AG04450 (cell line): ENCODE measurements at places on chromosomes 11 and 22.

GRCh38 chr11:2996976-2997375, 4.8 kb upstream of the NAP1L4 start:
- no peak for DNase-seq

DNA sequence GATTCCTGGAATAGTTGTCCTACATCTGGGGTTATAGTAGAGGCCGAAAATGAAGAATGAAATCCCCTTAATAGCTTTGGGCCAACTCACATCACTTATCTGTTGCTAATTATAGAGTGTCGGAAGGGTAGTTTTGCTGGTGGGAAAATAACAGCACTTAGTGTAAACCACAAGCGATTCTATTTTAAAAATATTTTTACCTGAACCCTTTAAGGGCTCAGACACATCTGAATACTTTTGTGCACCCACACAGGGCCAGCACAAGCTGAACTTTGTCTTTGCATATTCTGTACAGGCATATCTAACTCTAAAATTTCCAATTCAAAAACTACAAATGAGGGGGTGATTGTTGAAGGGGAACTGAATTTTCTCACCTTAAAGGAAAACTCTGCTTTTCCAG, 27.6 kb downstream of the SLC6A5 start:
- no peak for DNase-seq

GRCh38 chr11:102705626-102706025, at the start of gene MMP27:
Gene MMP27, minus strand, starts transcription at chr11:102705769. Its CDS starts 55 bp downstream, at chr11:102705714.
- DNase-seq, result no peak

DNA sequence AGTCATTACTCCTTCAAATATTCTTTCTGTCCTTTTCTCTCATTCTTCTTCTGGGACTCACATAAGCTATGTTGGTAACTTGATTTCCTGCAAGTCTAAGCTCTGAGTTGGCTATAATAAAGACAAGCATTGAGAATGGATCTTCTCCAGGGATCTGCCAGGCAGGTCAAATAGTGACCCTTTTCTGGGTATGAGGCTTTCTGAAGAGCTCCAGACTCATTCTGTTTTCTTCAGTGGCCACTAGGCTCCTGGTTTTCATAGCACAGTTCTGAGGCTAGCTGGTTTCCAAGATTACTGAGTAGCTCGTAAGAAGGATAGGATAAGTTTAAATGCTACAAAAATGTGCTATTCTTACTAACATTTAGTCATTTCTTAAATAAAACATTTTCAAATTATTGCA, 38.3 kb downstream of the TMPRSS5 start:
- no peak for DNase-seq

DNA sequence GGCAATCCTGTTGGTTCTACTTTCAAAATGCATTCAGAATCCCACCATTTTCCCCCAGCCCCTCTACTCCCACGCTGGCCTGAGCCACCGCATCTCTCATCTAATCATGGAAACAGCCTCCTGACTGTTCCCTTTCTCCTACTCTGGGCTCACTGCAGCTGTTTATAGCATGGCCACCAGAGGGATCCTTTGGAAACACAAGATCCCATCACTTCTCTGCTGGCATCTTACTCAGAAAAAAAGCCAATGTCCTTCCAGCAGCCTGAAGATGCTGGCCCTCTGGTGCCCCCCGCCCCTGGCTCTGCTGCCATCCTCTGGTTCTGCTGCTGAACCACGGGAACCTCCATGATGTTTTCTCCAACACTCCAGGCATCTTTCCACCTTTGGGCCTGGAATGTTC, 11.1 kb downstream of the MS4A8 start:
- DNase-seq, result no peak

- DNase-seq, result no peak
These were observed 16.6 kb upstream of the PHOX2A start for GRCh38 chr11:72260574-72260973.

GRCh38 chr22:31857247-31857646, 87.1 kb upstream of the YWHAH start:
- no peak for DNase-seq

DNA sequence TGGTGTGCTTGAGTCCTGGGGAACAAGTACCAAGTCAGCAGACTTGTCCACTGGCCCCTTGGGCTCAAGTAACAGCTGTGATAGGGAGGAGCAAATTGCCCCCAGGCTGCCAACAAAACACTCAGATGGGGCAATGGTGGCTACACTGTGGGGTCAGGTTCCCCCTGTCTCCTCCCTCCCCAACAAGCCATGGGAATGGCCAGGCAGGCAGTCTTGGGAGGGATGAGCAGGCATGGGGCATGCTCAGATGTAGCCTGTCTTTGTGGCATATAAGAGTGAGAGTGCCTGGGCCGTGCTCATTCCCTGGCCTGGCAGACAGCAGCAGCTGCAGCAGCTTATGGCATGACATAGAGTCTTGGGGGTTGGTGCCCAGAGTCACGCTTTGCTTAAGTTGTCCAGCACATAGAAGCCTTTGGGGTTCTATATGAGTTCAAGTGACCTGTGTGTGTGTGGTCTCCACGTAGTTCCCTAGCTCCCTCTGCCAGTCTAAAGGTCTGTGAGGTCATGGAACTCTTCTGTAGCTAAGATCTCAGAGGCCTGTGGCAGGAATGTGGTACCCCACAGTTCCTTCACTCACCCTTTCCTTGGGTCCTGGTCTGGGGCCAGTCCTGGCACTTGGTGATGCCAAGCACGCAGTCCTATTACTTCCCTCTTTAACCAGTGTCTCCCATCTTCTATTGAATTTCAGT, 44.7 kb downstream of the BIRC2 start:
- DNase-seq, result no peak

- DNase-seq, result no peak
These were observed 29.8 kb downstream of the WNT11 start for GRCh38 chr11:76176463-76176862.

DNA sequence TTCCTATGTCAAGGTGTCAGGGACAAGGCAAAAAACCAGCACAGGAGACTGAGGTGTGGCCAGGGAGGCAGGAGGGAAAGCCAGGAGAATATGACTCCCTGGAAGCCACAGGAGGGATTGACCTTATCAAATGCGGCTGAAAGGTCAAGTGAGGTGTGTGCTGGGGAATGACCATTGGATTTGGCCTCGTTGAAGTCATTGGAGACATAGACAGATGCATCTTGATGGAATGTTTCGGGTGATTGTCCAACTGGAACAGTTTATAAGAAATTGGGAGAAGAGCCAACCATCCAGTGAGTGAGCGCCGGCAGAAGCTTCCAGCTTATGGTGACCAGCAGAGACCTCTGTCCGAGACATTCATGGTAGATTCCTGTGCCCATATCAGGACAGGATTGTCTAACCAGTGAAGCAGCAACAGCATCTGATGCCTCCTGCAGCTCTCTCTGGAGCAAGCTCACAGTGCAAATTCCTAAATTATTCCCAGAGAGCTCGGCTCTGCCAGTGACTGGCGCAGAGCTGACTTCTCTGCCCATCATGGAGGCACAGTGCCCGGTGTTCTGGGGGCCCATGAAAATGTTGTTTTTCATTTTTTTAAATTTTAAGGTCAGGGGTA, 95.4 kb downstream of the MYO18B start:
- no peak for DNase-seq

DNA sequence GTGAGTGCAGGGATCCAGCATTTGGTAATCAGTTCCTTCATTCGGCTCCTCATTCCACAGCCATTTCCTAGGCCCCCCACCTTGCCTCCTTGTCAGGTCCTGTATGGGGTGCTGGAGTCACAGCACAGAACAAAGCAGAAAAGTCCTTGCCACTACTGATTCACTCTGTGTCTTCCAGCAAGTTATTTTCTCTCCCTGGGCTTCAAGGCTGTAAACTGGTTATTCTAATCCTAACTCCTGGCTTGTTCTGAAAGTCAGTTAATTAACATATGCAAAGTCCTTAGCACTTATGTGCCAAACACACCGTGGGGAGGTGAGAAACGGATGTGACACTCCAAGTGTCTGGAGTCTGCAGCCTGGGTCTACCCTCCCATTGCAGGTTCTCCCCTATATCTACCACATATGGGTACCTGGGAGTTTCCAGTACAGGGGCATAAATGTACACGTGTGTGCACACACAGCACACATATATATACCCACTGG, 30.6 kb upstream of the PDE2A start:
- no peak for DNase-seq

DNA sequence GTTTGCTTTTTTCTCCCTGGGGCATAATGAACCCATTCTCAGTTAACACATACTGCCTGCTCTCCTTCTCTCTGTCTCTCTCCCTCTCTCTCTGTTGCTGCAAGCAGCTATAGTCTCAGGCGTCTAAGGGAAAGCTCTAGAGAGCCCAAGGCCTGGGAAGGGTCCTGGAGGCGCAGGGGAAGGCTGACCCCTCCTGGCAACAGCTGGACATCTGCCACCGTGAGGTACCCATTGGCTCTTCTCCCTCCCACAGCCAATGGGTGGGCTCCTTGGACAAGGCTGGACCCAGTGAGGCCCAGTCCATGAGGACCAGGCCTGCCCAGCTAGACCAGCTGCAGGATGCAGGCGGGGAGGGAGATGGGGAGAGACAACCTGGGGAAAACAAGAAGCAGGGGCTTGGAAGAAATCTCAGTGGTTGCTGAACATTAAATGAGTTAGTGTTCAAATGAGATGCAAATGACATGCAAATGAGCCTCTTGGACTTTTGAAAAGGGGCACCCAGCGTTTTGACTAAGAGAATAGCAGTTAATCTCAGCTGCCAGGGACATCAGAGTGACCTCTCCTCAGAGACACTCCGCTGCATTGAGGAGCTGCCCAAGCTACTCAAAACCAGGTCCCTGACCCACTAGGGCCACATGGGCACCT, 349.7 kb downstream of the BUD13 start:
- no peak for DNase-seq

- no peak for DNase-seq
These were observed 26.4 kb downstream of the VPS37C start for GRCh38 chr11:61134801-61135257.

DNA sequence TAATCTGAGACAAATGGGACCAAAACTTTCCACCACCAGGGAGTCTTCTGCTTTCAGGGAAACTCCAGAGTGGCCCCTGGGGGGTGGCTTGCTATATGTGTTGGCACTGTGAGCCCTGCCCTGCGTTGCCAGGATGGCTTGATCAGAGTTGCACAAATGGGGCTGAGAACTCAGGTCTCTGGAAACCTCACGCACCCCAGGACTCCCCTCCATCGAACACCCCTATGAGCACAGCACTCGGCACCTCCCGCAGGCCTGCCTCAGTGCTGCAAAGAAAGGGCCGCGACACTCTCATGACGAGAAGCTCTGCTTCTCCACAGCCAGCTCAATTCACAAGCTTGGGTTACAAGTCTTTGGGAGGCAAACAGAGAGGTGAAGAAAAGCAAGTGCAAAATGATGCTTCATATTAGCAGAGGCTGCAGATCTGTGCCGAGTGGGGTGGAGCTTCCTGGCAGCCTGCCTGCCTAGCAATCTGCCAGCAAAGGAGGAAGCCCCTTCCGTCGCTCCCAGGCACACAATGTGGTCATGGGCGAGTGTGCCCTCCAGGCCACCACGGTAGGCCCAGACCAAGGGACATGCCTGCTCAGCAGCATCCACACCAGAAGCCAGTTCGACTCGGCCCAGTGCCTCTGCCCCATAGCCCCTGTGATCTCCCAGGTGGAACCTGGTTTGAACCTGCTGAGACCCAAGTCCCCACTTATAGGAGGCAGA, 55.7 kb downstream of the MYH9 start:
- DNase-seq, result no peak

- no peak for DNase-seq
These were observed 69.0 kb downstream of the UBASH3B start for GRCh38 chr11:122724520-122724919.

DNA sequence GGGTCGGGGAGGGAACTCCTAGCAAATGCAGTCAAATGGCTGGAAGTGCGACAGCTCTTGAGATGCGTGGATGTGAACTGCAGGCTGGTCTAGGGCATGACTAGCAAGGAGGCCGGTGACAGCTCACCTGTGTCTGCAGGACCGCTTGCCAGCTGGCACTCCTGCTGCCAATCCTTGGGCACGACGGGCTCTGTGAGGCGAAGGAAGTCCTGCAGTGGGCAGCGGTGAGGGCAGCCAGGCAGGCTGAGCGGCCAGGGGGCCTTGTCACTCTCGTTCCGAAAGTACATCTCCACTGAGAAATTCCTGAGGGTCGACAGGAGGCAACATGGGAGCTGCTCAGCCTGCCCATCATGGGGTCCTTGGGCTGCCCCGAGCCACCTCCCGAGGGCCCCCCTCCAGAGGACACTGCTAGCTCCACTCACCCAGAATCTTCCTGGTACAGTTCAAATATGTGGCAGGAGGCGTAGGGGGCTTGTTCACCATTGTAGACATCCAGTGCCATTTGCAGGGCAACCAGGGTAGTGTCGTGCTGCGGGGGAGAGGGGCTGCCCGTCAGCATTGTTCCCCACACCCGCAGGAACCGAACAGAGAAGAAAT, 5.9 kb downstream of the ACP2 start:
- no peak for DNase-seq

DNA sequence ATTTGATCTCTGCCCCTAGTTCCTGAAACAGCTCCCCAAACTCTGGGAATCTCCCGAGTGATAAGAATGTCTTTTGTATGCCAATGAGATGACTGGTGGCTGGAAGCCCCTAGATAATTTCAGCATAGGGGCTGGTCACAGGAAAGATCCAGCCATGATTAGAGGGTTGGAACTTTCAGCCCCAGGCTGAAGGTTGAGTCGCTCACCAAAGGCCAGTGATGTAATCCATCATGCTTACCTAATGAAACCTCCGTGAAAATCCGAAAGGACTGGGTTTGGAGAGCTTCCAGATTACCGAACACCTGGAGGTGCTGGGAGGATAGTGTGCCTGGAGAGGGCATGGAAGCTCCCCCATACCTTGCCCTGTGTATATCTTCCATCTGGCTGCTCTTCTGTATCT, 26.0 kb downstream of the LRRC32 start:
- no peak for DNase-seq

DNA sequence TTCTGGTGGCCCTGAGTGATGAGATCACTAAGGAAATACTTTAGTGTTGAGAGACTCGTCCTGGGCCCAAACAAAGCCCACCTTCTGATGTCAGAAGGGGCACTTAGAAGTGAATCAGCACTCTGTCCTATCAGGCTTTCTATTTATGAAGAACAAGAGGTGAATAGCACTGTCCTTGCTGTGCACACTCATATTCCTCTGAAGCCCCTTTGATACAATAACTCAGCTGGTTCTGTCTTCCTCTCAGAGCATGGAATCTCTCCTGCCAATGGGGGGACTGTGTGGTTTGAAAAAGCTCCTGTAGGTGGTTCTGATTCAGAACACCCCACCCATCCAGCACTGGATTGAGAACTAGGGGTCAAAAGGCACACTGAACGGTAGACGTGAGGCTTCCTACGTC, 348.1 kb downstream of the ETS1 start:
- no peak for DNase-seq
